ENCODE measurements at places on chromosomes 6 and 20.

DNA sequence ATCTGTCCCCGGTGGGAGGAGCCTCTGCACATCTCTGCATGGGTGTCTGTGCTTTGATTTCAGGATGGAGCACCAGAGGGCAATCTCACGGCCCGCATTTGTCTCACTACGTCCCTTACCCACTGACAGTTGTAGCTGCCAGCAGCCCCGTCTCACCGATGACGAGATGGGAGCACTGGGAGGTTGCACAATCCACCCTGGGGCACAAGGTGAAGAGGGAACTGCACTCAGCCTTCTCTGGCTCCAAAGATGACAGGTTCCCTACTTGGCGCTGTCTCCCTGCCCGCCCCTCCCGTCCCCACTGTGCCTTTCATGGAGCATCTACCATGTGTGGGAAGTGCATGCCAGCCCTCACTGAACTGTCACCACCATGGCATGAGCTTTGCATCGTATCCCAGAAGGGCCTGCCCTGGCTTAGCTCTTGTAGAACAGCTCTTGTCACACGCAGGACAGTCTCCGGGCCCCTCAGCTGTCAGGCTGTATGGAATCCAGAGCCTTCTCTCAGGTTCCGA, 99.9 kb upstream of the PMEPA1 start:
- DNase-seq, result no peak

GRCh38 chr20:50691573-50692551, 520 bp upstream of the RIPOR3 start:
- DNase-seq, result no peak

- DNase-seq, result no peak
These were observed 411.7 kb upstream of the SOX4 start for GRCh38 chr6:21181866-21182265.

- no peak for DNase-seq
These were observed 108.0 kb downstream of the SLC22A3 start for GRCh38 chr6:160456214-160456546.

GRCh38 chr20:48214601-48215000, 429.3 kb upstream of the SULF2 start:
- no peak for DNase-seq

DNA sequence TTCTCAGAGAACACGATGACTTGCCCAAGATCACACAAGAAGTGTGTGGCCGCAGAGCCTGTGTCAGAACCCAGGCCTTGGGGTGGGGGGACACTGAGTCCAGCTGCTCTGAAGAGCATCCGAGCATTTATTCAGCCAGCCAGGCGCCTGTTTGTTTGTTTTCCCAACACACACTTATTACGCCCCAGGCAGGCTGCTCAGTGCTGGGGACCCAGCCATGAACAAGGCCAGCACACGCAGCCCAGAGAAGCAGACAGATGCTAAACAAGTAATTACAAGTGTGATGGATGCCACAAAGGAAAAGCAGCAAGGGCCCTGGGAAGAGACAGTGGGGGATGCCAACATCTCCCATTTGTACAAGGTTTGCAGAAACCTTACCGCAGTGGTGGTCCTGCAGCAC, 19.4 kb upstream of the SIRPA start:
- DNase-seq, result no peak

GRCh38 chr6:108903796-108904195, 55.6 kb downstream of the ARMC2 start:
- DNase-seq, result no peak

DNA sequence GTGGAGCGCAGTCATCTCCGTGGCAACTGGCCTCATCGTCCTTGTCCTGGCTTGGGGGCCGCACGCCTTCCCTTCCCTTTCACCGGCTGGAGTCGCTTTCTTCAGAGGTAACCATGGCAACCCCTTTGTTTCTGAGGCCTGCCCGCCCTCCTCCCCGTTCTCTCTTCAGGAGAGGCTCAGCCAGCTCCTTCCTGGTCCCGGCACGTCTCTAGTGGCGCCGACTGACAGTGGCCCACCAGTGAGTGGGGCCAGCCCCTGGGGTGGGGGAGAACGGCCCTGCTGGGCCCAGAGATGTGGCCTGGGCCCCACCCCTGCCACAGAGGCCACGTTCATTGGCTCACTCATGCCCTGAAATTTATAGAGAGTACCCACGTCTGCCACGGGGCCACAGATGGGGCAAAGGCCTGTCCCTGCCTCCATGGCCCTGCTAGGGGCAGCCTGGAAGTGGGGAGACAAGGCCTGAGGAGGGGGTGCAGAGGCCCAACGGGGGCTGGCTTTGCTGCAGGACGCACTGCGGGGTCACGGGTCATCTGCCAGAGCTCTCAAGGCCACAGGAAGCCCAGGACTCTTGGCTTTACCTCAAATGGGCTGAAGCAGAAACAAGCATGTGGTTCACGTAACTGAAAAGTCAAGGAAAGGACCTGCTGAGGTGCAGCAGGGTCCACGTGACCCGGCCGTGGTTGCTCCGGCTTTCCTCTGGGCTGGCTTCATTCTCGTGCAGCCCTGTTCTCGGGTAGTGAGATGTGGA, 1.4 kb upstream of the OSBPL2 start:
- no peak for DNase-seq

GRCh38 chr20:308427-309038, 11.2 kb downstream of the ZCCHC3 start:
- DNase-seq, result no peak

DNA sequence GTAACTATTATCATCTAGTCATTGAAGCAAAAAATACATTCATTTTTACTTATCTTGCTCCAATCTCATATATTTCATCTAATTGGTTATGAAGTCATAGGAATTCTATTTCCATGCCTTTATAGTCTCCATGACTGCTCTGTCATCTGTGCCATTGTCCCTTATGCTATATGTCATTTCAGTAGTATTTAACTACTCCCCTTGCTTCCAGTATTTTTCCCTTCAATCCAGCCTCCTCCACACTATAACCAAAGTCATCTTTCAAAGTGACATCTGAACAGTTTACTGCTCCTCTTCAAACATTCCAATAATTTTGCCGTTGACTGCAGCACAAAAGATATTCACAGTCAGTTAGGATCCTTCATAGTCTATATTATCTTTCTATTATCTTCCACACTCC, 216.6 kb upstream of the HS3ST5 start:
- no peak for DNase-seq

GRCh38 chr6:37282371-37282770, 24.4 kb upstream of the TMEM217 start:
- no peak for DNase-seq

DNA sequence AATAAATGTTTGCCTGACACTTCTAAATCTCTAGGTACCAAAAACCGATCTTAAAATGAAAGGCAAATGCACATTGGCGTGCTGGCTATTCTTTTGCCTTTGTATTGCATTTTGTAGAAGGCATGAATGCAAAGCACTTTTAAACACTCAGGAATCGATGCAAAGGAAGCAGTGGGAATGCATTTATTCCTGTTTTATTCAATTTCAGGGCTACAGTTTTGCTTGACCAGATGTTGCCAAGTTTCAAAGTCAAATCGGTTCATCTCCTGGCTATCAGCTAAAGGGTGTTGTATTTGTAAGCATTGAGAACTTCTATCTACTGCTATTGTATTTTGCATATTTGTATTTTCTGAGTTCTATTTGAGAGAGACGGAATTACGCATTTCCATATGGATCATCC, 659.8 kb upstream of the SLC35B3 start:
- DNase-seq, result no peak

- no peak for DNase-seq
These were observed 617 bp upstream of the TSPYL1 start for GRCh38 chr6:116280161-116280932.

- DNase-seq, result no peak
These were observed 205.9 kb downstream of the HACE1 start for GRCh38 chr6:104653781-104654180.

Measured in stimulated activated CD4-positive, alpha-beta T cell treated with anti-CD3 and anti-CD28 coated beads, Interleukin-1b, Interleukin-23, amount 100 ng/mL, for 1 hour (primary cell).